Adipocyte (in vitro differentiated cells): ENCODE measurements at places on chromosomes 1 and 21.

DNA sequence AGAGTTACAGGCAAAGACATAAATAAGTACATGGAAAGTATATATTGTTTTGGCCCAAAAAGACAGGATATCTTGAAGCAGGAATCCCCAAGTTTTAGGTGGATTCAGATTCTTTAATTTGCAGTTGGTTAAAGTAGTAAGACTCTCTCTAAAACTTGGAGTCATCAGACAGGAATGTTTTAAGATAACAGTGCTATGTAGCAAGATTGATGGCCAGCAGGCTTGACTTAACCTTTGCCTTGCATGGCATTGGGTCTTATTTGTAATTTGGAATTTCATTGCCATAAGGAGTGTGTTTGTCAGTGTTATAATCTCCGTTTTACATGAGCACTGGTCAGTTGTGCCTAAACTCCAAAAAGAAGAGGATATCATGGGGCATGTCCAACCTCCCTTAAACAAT, 727.6 kb upstream of the CHRM3 start:
- peak; percentile 57 for DNase-seq

DNA sequence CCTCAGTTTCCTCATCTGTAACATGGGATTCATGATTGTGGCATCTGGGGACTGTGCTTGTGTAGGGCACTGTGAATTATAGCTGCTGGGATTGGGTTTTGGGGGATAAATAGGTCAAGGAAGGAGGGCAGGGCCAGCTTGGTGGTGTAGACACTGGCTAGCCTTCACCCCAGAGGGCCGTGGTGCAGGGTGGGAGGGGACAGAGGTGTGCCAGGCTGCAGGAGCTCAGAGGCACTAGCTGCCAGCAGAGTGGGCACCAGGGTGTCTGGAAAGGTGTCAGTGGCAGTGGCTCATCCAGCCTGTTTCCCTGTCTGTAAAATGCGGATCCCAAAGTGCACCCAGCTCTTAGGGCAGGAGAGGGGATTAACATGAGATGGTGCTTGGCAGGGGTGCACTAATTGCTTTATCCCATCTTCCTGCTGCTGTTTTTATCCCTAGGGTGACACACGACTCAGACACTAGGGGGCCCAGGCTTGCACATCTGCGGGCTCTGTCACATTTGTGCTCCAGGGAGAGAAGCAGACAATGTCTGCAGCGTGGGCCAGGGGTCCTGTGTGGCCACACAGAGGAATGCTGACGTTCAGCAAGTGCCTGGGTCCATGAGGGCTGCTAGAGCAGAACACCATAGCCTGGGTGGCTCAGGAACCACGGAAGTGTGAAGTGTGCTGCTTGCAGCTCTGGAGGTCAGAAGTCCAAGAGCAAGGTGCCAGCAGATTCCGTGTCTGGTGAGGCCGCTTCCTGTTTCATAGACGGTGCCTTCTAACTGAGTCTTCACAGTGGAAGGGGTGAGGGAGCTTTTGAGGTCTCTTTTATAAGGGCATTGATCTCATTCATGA, 19.3 kb downstream of the OBSCN start:
- peak; percentile 49 for DNase-seq

DNA sequence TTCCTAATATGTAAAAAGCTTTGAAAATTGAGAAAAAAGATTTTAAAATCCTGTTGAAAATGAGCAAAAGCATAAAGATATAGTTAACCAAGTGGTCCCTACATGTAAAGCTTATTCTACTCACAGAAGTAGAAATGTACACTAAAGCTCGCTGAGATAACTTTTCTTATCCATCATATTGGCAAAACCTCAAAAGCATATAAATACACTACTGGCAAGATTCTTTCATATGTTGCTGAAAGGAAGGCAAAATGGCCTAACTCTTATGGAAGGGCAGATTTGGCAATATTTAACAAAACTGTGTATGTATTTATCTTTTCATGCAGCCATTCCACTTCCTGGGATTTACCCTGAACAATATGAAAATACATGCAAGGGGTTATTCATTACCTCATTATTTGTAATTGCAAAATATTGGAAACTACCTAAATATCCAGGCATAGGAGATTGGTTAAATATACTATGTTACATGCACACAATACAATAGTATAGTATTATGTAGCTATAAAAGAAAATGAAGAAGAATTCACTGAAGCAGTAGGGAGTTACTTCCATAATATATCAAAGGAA, 43.2 kb upstream of the LYPLAL1 start:
- DNase-seq = no peak

GRCh38 chr21:31117128-31117916, 79.0 kb upstream of the KRTAP19-8 start:
- DNase-seq = peak; percentile 77

DNA sequence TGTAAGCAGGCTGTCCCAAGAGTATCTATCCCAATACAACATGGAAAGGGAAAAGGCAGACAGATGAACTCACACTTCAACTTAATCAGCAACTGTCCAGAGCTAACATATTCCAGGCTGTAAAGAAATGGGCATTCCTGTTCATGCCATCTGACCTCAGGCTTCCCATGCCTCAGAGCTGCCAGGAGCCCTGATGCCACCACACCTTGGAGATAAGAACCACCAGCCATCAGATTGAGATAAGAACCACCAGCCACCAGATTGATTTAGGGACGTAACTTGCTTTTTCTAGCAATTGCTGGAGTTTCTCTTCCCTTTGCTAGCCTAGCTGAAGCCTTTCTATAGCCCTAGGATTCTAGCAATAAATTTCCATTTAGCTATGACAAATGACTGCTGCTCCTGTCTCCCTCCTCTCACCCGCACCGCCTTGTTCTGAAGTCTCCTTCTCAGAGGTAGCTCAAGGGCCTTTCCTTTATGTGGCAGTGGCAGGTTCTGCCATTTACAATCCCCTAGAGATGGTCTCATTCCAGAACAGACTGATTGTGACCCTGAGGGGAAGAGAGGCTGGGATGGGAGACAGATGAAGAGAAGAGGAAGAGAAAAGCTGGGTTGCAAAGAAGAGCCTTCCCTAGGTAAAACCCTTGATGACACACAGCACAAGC, 88.0 kb upstream of the CTTNBP2NL start:
- DNase-seq = no peak

GRCh38 chr1:63827411-63828321, 53.8 kb downstream of the ROR1 start:
- DNase-seq = no peak

DNA sequence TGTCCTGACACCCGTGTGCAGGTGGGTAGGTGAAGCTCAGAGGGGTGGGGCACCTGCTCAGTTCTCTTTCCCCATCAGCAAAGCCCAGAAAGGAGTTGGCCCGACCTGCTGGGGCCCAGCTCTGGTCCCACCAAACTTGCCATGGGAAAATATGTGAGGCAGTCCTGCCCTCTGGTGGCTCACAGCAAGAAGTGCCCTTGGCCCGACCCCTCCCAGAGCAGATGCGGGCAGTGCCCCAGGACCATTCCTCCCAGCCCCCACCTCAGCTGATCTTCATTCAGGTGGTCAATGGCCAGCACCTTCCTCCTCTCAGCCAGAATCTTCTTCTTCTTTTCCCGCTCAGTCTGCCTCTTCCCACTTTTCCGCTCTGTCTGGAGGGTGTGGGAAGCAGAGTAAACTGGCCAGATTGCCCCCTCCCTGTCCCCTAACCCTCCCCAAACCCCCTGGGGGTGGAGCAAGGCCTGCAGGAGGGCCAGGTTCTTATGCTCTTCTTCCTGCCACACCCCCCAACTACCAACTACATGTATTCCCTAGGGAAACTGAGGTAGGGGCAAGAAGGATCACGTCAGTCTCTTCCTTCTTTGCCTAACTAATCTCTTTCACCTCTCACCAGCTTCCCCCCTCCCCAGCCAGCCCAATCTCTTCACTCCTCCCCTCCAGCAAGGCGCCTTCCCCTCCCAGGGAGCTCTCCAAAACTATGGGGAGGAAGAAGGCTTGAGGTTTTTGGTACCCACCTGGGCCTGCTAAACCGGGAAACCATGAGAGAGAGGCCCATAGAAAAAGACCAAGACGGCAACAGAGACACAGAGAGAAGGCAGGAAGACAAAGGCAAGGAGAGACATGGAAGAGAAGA, 15.6 kb downstream of the TNNT2 start:
- peak; percentile 76 for DNase-seq

DNA sequence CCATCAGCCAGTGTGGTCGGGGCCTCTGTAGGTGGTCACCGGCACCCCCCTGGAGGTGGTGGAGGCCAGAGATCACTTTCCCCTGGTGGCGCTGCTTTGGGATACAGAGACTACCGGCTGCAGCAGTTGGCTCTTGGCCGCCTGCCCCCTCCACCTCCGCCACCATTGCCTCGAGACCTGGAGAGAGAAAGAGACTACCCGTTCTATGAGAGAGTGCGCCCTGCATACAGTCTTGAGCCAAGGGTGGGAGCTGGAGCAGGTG, 961 bp downstream of the RBM15 start:
- DNase-seq = no peak

- DNase-seq = no peak
Observed at GRCh38 chr1:84988588-84988987, 8.3 kb downstream of the MCOLN2 start.

DNA sequence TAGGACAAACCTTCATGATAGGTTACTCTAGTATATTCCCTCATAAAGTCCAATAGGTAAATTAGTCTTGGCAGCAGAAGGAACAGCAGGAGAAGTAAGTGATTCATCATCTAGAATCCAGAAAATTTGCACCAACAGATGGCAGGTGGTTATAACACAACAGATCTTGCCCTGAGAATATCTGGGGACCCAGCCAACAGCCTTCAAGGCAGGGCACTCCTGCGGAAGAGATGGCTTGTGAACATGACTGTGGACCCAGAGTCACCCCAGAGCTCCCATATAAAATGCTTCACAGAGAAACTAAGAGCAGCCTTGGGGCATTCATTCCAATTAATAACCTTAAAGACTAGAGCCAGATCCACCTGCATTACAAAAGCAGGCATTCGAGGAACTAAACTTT, 7.9 kb upstream of the PLA2G2C start:
- DNase-seq = no peak

DNA sequence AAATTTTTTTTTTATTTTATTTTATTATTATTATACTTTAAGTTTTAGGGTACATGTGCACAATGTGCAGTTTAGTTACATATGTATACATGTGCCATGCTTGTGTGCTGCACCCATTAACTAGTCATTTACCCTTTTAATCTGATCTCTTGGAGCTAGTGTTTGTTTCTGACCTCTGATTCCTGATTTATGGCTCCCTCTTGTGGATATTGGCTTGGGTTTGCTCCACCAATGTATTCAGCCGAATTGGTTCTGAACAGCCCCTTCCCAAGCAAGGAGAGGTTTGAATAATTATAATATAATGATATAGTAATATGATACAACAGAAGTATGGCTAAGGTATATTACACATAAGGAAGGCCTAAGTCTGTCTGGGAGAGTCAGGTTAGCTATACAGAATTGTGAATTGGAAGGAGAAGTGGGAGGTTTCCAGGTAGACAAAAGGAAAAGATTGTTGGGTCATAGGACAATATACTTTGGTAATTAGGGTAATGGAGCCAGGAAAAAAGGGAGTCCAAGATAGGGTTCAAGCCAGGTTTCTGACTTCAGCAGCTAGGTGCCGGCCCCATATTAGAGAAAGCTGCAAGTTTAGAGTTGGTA, 53.1 kb upstream of the HMCN1 start:
- DNase-seq = peak; percentile 77

GRCh38 chr1:150778409-150778808, 12.8 kb upstream of the CTSS start:
- DNase-seq = no peak

DNA sequence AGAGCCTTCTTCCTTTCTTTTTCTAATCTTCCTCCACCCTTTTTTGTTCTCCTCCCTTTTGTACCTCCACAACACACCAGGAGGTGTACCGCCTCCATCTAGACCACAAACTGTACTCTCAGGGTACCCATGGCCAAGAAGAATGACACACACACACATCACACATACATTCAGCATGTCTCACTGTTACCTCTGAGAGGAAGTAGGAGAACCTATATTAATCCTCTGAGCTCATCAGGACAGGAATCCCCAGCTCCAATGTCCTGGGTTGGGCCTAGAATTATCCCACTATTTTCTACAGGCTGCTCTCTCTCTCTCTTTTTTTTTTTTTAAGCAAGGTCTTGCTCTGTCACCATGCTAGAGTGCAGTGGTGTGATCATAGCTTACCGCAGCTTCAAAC, 36.7 kb downstream of the ATP2B4 start:
- DNase-seq = peak; percentile 55

DNA sequence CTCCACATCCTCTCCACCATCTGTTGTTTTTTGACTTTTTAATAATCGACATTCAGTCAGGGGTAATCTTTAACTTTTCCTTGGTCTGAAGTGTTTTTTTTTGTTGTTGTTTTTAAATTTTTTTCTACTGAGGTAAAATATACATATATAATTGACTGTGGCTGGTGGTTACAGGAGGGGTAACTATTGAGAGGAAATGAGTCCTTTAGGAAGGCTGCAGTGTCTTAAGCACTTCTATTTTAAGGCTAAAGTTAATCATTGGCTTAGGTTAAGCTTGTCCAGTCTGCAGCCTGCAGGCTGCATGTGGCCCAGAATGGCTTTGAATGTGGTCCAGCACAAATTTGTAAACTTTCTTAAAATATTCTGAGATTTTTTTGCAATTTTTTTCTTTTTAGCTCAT, 172.5 kb downstream of the CTH start:
- no peak for DNase-seq

GRCh38 chr1:63523738-63524137, 413 bp downstream of the EFCAB7 start:
- DNase-seq = peak; percentile 54

- no peak for DNase-seq
Observed at GRCh38 chr1:31507676-31508530, 68.4 kb upstream of the TINAGL1 start.

- DNase-seq = peak; percentile 81
Observed at GRCh38 chr1:19651141-19651737, 7.1 kb downstream of the NBL1 start.

- peak; percentile 53 for DNase-seq
Observed at GRCh38 chr1:54249819-54250435, 50.0 kb downstream of the MRPL37 start.

GRCh38 chr21:44828362-44829056, 10.6 kb upstream of the SUMO3 start:
- DNase-seq = no peak

GRCh38 chr1:38508232-38508631, 351.3 kb downstream of the RRAGC start:
- DNase-seq = no peak

DNA sequence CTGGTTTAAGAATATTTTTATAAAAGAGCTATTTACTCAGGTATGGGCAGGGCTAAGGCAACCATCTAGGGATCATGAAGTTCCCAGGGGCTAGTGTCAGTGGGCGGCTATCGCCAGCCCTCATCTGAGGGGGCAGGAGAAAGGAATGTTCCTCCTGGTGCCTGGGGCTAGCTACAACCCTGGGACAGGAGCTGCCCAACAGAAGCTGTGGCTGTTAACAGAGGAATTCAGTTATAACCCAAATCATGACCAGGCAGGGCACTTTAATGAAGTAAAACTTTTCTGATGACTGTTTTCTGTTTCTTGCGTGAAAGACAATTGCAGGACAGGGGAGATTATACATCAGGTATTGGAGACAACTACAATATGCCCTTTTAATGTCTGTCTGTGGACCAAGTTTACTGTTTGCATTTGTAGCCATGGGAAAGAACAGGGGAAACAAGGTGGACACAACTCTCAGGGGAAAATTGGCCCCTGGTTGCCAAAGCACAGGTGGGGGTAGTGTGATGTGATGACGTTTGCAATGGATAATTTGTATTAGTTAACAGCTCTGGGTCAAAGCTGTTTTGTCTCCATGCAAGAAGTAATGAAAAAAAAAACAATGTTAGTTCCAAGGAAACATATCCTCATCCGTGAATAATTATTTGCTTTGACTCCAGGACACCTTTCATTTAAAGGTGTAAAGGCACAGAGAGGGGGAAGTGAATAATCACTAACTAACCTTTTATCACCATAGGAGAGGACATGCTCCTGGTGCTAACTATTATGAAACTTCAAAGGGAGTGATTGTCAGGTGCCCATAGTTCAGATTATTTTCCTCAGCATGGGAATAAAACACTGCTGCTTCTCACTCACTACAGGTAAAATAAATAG, 105.2 kb downstream of the TSEN15 start:
- peak; percentile 39 for DNase-seq
